ENCODE measurements at places on chromosomes 3 and 15. TPM values are rescaled to one million over a fixed set of nuclear protein-coding genes. Genes with fewer than 3 reads are reported as not detected.

SERPINI2 gene
- 0.41 TPM for total RNA-seq

- DNase-seq, result no peak
These were observed 109.8 kb upstream of the RASGRP1 start for GRCh38 chr15:38674448-38674847.

SLC2A2 gene
- not detected for total RNA-seq

DNA sequence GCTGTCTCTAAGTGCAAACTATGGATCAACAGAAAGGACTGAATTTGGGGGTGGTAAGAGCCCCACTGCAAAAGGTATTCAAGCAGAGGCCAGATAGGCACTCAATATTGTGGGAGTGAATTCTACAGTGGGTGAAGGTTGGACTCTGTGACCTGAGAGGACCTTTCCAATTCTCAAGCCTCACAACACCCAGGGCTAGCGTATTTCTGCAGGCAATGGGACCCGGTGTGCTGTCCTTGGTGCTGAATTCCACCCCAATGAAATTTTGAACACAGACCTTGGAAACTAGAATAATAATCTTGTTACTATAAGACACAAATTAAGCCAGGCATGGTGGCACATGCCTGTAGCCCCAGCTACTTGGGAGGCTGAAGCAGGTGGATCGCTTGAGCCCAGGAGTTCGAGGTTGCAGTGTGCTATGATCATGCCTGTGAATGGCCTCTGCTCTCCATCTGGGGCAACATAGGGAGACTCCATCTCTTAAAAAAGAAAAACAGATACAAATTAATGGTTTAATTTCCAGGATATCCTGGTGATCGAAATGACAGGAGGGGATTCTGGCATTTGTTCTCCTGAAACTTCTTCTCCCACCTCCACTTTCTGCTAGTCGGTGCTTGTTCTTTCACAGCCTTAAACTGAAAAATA lies 135.4 kb downstream of the RAB11A start:
- DNase-seq, result no peak

DNA sequence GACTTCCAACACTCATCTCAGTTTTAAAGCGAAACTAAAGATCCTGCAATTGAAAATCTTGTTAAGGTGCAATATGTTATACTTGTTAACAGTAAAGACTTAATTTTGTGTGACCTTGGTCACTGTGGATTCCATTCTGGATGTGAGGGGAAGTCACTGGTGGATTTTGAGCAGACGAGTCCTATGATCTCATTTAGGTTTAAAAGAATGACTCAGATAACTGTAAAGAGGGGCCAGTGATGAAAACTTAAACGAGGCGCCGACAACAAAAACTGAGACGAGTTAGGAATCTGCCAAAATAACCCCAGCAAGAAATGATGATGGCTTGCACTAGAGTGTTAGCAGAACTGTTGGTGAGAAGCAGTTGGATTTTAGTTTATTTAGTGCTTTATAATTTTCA lies 56.5 kb downstream of the LRRC28 start:
- DNase-seq, result no peak

DNA sequence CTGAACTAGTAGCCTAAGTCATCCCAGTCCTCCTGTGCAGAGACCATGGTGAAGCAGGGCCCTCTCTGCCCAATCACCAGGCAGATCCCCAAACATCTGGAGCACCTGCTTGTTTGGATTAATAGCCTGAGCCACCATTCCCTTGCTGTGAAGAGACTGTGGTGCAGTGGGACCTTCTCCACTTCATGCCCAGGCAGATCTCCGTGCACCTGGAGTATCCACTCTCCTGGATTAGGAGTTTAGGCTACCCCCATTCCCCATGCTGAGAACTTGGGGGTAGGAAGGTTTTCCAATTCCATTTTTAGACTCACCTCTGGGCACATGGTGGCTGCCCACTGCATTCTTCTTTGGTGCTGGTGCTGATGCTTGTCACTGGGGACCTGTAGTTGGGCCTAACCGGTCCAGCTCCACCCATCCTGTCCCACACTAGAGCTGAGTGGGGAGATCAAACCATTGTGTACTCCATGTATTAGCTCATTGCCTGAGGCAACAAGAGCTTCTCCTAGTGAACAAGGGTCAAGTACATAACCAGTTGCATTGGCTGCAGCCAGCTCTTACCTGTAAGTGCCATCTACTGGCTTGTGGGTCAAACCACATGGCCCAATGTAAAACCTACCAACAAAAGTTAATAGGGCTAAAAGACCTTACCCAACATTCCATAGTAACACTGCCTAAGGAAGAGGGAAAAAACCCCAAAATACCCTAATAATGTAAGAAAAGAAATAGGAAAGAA lies 382.5 kb upstream of the CBLB start:
- DNase-seq, result no peak
